ENCODE measurements at places on chromosomes 11 and 22. TPM values are rescaled to one million over a fixed set of nuclear protein-coding genes. Genes with fewer than 3 reads are reported as not detected.

The BIK gene
- polyA plus RNA-seq, result 7.2 TPM

The C11orf87 gene
- polyA plus RNA-seq, result not detected

The ADAMTS15 gene
- not detected for polyA plus RNA-seq

The PPME1 gene
- 20.9 TPM for polyA plus RNA-seq

The OR10D3 gene
- polyA plus RNA-seq, result not detected

The CLMP gene
- 0.31 TPM for polyA plus RNA-seq

The SEC14L2 gene
- polyA plus RNA-seq, result 4.6 TPM

The KLHL22 gene
- polyA plus RNA-seq, result 25.4 TPM

The CASP5 gene
- polyA plus RNA-seq, result not detected

The MYRF gene
- 0.63 TPM for polyA plus RNA-seq

All from CD8-positive, alpha-beta memory T cell (primary cell).